Activated CD4-positive, alpha-beta T cell treated with anti-CD3 and anti-CD28 coated beads, Interleukin-2, amount 50 U/mL, for 24 hours (primary cell): ENCODE measurements at places on chromosomes 5 and 9.

DNA sequence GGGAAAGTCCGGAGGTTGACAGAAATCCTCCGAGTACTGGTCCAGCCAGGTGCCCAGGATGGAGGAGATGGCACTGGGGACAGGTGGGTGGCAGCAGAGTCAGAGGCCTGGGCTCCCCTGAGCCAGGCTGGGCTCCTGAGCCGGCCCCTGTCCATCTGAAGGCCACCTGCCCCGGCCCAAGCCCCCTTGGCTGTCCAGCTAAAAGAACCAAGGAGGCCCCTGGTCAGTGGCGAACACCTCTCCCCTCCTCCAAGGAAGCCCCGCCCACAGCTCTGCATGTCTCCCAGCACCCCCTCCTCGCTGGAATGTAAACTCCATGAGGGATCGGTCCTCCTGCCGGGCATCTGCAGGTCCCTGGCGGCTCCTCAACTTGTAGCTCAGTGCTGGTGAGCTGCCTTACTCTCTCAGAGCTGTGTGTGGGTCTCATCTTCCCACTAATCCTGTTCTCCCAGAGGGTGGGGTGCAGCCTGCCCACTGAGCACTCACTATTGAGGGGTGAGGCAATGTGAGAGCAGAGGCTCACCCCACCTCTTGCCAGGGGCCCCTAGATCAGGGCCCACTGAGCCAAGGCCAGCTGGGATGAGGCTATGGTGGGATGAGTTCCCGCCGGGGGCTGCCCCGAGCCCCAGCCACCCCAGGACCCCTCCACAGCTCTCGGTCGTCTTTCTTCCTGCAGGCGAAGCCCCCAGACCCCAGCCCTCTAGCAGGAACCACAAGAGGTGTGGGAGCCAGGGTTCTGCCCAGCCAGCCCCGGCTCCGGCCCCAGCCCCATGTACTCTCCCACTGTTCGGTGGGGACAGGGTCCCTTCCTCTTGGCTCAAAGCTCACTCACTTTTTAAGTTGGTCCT is 12.0 kb downstream of the RALGDS start:
- no peak for DNase-seq

GRCh38 chr5:3195994-3196393 is 399.6 kb upstream of the IRX1 start:
- no peak for DNase-seq

DNA sequence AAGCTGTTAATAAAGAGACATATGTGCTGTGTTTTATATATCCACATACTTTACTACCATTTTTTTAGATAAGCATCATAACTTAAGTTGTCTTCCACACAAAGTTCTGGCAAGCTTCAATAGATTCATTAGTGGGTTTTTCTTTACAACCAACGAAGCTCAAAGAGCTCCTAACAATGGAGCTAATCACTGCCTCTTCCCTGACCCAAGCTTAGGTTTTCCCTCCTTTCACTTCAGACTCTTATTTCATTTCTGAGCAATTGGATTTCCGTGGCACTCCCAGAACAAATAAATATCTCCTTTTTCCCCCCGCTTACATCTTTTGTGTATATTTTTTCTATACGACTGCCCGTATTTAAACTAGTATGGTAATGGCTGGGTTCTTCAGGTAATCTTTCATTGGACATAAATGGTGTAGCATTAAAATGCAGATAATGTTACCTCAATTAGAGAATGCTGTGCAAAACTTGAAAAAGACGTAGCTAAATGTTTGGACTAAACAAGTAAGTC is 275.5 kb upstream of the TMEM161B start:
- DNase-seq = no peak

DNA sequence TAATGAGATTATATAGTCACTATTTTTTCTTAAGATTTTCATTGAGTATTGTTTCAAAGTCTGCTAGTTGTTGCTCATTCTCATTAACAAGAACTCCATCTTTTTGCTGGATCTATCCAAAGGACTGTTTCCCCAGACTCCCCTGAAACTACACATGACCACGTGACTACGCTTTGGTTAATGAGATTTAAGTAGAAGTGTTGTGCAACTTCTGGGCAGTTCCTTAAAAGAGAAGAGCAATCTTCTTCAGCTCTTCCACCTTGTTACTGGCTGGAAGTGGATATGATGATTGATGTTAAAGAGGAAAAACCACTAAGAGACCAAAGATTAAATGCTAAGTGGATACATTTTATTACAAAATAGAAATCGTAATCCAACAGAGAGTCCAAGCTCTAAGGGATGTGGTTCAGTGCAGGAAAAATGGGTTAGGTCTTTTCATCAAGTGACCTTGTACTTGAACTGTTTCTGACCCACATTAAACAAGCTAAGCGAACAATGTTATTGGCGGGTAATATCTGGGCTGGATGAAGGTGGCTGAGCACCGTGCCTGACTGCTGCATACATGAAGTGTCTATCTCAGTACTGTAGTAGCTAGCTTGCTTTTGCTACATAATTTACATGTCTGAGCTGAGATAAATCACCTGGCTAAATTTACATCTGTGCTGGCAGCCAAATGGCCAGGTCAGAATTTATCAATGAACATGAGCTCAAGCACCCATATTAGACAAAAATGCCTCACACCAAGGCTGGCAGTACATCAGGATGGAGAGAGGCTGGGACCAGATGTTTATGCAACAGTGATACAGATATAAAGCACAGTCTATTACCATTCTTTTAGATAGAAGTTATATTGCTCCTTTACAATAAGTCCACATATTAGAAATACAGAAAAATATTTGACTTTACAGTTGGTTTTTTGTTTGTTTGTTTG is 7.5 kb upstream of the CTNNAL1 start:
- no peak for DNase-seq

DNA sequence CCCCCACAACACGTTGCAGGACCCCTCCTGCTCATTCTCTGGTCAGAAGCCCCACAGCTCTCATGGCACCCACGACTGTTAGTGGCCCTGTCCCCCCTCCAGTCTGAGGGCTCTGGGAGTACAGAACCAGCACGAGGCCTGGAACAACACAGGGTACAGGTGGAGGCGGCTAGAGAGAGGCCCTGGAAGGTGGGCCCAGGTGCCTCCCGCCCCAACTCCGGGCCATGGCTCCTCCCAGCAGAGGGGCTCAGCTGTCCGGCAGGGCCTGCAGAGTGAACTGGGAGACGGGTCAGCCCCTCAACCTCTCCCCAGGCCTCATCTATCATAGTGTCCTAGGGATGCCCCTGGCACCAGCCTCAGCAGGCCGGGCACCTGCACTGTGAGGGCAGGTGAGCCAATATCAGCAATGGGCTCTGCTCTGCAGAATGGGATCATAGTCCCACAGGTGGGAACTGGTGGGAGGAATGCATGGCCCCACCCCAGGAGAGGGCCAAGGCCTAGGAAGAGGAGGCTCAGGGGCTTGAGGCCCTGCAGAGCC is 58.6 kb downstream of the BARX1 start:
- no peak for DNase-seq

- DNase-seq = no peak
These were observed 29.5 kb downstream of the MTAP start for GRCh38 chr9:21831841-21832509.

GRCh38 chr9:132068605-132069004 is 11.1 kb downstream of the MED27 start:
- DNase-seq = no peak

- no peak for DNase-seq
These were observed 457 bp upstream of the CDH18 start for GRCh38 chr5:19988457-19988856.

DNA sequence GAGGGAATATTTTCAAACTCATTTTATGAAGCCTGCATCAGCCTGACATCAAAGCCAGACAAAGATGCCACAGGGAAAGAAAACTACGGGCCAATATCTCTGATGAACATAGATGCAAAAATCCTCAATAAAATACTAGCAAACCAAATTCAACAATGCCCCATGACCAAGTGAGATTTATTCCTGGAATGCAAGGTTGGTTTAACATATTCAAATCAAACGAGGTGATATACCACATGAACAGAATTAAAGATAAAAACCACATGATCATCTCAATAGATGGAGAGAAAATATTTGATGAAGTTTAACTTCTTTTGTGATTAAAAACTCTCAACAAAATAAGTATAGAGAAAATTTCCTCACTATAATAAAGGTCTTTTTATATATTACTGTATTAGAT is 792.0 kb upstream of the ZNF608 start:
- DNase-seq = no peak

- DNase-seq = peak; percentile 51
These were observed 552 bp downstream of the TMEM141 start for GRCh38 chr9:136791516-136792276.

DNA sequence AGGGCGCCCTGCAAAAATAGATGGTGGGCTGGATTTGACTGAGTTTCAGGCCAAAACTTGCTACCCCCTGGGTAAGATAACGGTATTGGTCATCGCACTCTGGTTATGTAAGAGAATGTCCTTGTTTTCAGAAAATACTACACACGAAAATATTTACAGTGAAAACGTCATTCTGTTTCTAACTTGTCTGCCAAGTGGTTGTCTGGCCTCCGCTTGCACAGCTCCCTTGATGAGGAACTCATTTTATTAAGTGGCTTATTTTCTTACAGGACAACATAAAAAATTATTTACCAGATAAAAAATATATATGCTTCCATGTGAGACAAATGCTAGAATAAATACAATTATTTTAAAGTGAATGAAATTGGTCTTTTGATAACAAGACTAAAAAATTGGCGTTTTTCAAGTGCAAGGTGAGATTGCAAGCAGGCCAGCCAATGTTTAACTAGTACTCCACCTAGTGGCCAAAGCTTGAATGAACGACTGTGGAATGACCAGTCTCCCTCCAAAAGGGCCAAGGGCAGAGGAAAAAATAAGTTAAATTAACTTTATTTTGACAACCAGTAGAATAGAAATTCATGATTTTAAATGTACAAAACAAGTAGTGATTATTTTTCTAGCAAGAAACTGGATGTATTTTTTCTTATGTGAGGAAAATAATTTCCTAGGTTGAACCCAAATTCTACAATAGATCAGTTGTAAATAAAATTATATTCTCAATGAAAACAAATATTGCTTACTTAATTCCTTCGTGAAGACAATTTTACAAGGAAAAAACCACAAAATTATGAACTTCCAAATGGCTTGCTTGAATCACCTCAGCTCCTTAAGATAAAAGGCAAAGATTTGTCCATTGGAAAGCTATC is 93.2 kb downstream of the ZFAND5 start:
- DNase-seq = peak; percentile 44
